ENCODE measurements at places on chromosomes 1 and 21. TPM values are rescaled to one million over a fixed set of nuclear protein-coding genes. Genes with fewer than 3 reads are reported as not detected.

GRCh38 chr1:76115171-76115570 is 40.6 kb downstream of the ST6GALNAC3 start:
- DNase-seq = no peak

The FCRL6 gene
- 1.1 TPM for total RNA-seq

DNA sequence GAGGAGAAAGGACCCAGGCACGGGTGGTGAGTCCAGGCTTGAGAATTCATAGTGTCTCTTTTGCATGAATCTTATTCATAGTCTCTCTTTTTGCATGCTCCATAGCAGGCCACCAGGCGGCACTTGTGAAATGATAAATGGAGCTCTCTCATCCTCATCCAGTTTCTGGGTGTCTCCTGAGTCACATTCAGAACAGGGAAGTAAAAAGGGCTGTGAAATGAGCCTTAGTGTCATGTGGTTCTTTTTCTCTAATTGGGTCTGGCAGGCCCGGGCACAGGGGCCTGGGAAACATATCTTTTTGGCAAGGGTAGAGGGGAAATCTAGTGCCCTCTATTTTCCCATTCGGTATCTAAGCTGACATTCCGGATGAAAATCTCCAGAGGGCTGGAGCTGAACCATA is 19.1 kb upstream of the NCF2 start:
- DNase-seq = peak; percentile 60

DNA sequence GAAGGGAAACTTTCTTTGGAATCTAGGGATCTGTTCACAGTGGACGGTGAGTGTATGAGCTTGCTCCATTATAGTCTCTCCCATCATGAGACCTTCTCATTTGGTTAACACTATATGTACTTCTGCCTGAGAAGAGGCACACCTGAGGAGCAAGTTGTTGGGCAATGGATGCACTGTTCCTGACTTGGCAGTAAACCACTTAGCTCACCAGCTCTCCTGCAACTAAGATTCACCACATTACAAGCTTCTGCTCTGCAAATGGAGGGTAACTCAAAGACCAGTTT is 10.2 kb downstream of the MACF1 start:
- DNase-seq = no peak

- no peak for DNase-seq
Observed at GRCh38 chr1:100350787-100351094, 1.6 kb upstream of the CDC14A start.

- DNase-seq = no peak
Observed at GRCh38 chr1:230820568-230820967, 47.8 kb downstream of the C1orf198 start.

- DNase-seq = no peak
Observed at GRCh38 chr21:31310750-31311149, 33.3 kb downstream of the TIAM1 start.

The EVA1B gene
- total RNA-seq = 37.3 TPM

All from uterus (tissue), 4 donors.